Esophagus mucosa (tissue), 1 donor: ENCODE measurements at places on chromosomes 4 and X. TPM values are rescaled to one million over a fixed set of nuclear protein-coding genes. Genes with fewer than 3 reads are reported as not detected.

DNA sequence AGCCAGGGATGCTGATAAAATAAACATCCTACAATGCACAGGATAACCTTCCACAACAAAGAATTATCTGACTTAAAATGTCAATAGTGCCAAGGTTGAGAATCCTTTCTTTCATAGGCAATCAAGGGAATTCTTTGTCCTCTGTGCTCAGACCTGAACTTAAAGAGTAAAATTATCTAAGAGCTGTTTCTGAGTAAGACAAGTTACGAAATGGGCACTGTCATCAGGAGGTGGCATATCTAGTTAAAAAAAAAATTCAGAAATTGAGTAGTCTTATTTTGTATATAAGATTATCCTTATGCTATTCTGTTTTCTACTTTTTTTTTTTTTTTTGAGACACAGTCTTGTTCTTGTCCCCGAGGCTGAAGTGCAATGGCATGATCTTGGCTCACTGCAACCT lies 3.3 kb upstream of the RAB33B start:
- ATAC-seq, result no peak

DNA sequence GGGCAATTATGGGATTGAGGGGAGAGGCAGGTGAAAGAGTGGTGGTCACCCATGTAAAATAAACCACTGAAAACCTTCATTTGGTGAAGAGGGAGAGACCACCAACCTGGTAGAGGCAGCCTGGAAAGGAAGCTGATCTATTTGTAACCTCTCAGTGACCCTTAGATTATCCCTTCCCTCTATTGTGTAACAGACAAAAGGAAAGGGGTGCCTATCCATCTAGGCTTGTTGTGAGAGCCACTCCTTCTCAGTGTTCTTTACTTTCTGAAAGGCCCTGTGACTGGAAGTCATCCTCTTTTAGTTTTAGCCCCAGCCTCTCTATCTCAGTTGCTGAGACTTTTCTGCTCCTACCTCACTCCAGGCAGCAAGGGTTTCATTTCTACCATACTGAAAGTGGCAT lies 142.4 kb downstream of the TMEM164 start:
- ATAC-seq, result no peak

- ATAC-seq, result no peak
Observed at GRCh38 chr4:87865288-87865687, 32.5 kb downstream of the MEPE start.

GRCh38 chrX:137034508-137034872 lies 695 bp upstream of the GPR101 start:
- ATAC-seq, result no peak

- ATAC-seq, result no peak
Observed at GRCh38 chrX:100681599-100681998, 37.6 kb downstream of the SRPX2 start.

GRCh38 chr4:46975812-46976553 lies 17.4 kb downstream of the GABRA4 start:
- ATAC-seq, result no peak

DNA sequence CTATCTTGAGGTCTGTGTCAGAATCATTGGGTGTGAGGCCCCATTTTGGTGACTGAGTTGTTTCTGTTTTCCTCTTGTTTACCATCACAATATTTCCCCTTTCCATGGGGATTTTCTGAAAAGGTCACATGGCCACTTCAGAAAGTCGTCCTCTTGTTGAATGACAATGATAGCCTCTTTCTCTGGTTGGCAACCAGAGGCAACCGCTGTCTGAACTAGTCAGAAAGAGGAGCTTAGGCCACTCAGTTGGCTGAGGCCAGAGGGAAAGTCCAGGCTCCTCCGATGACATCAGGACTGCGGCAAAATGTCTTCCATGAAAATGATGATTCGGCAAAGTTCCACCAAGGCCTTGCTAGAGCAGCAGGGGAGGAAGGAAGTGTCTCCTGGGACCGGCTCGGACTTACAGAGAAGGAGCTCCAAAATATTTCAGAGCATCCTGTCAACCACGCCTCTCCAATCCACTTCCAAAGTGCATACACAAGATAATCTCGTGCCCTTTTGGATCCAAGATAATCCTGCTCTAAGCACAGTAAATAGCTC lies 19.1 kb upstream of the RBM47 start:
- no peak for ATAC-seq

GRCh38 chrX:46754586-46755061 lies 4.3 kb downstream of the SLC9A7 start:
- peak; percentile 9 for ATAC-seq

DNA sequence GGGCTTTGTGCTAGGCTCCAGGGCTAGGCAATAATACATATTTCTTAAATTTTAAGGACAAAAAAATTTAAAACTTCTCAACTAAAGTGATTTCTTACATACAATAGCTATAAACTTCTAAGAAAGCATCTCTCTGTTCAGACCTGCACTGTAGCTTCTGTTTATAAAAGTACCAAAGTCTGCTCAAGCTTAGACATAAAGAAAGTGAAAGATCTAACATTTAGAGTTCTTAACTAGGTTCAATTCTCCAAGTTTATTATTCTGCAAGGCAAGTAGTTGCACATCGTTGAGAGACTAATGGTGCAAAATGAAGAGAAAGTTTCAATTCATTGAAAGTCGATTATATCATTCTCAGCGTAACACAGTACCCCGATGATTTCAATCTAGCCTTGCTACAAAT lies 857.4 kb upstream of the HTR2C start:
- ATAC-seq, result no peak

DNA sequence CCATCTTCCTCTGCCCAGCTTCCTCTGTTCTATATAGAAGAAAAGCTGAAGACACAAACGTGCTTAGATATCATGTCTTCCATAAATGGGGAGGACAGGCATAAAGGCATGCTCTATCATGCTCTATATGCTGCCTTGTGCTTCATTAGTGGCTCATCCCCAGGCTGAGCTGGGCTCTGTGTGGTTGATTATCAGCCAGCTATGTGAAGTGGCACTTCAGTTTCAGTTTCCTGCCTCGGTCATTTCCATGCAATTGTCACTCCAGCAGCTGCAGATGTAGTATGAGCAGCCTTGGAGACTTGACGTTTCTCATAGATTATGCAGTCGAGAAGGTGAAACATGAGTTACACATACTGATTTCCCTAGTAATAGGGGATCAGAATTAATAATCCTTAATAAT lies 106.2 kb downstream of the SYTL5 start:
- ATAC-seq, result no peak

OCRL gene
- total RNA-seq, result 13.0 TPM

UGT2B17 gene
- total RNA-seq, result 0.20 TPM

PCDH19 gene
- 0.64 TPM for total RNA-seq
